ENCODE measurements at places on chromosomes 1 and 21. TPM values are rescaled to one million over a fixed set of nuclear protein-coding genes. Genes with fewer than 3 reads are reported as not detected.

DSCAM gene
- 0.42 TPM for total RNA-seq

C8A gene
- not detected for total RNA-seq

MCOLN3 gene
- total RNA-seq: 0.36 TPM

SH2D2A gene
- 3.8 TPM for total RNA-seq

DNA sequence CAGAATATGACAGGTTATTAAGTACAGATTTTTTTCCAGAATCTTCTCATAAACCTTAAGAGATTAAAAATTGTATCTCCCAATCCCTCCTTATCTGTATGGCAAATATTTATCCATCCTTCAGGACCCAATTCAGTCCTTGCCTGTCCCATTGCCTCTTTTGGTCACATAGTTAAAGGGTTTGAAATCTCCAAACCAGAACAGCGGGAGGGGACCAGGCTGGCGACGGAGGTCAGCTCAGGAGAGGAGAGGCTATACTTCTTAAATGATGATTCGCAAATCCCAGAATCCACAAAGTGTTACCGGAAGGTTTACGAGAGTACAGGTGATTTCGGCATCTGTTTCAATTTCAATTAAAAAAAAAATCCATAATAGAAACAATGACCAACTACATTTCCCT lies 572.7 kb downstream of the SMYD3 start:
- H3K4me1 ChIP-seq: no peaks in the 10 kb centered on the region
- H3K4me3 ChIP-seq: no peak overlapping the region
- no peak overlapping the region for H3K27ac ChIP-seq
- no peaks in the 10 kb centered on the region for H3K27me3 ChIP-seq
- no peak for DNase-seq
- no peaks in the 10 kb centered on the region for H3K36me3 ChIP-seq

DNA sequence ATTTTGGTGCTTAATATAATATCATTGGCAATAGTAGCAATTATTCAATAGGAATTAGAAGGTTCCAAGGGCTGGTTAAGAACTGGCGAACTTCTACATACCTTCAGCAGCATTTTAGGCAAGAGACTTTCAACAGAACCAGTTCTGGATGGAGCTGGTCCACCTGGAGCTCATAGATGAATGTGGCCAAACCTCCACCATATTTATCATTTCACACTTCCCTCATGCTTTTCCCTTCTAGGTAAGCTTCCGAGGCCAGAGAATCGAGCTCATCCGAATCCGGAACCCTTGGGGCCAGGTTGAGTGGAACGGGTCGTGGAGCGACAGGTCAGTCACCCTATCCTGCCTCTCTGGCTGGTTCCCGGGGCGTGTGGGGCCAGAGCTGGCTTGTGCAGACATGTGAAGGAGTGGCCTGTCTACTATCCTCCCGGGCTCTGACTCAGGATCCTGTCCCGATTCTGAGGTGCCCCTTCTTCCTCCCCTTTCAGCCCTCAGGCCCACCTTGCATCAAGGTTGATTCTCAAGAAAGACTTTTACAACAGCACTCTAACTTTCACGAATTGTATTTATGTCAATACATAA lies 24.7 kb downstream of the CAPN9 start:
- no peak overlapping the region for H3K4me3 ChIP-seq

DNA sequence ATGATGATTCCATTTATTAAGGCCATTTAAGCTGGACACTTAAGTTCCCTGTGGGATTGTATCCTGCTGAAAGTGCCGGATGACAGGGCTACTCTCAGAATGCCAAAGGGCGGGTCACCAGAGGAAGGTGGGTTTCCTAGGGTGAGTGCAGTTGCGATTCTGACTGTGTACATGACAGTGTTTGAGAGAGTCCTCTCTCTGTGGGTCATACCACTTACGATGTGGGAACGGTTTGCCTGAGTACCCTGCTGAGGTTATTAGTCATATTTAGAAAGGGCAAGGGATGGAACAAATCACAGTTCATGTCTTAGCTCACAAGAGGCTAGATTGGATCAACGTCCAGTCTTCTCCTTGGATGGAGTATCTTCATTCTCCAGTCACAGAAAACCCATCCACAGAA lies 461.9 kb downstream of the CAMTA1 start:
- H3K27ac ChIP-seq: no peak overlapping the region
- H3K4me1 ChIP-seq: no peaks in the 10 kb centered on the region
- H3K4me3 ChIP-seq: no peak overlapping the region
- no peaks in the 10 kb centered on the region for H3K36me3 ChIP-seq
- H3K27me3 ChIP-seq: no peaks in the 10 kb centered on the region

DNA sequence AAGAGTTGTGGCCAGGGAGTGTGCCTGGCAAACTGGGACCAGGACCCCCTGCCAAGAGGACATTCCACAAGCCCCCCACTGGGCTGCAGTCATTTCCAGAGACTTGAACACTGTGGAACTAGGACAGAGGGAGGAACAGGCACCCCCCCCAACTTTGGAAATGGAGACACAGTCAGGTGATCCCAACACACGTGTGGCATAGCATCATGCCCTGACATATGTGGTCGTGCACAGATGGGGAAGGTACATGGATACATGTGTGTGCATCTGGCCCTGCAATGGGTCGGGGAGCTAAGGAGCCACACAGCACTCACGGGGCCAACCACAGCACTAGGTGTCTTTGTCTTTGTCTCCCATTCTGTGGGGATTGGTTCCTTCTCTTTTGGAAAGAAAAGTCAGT lies 6.6 kb upstream of the TFF3 start:
- no peaks in the 10 kb centered on the region for H3K27me3 ChIP-seq
- no peak overlapping the region for H3K4me3 ChIP-seq
- H3K27ac ChIP-seq: no peak overlapping the region
- H3K4me1 ChIP-seq: no peaks in the 10 kb centered on the region
- no peaks in the 10 kb centered on the region for H3K36me3 ChIP-seq
- no peak for DNase-seq

GRCh38 chr1:37850352-37850955 lies 8.9 kb downstream of the MTF1 start:
- H3K27me3 ChIP-seq: no peaks in the 10 kb centered on the region
- H3K4me3 ChIP-seq: no peak overlapping the region
- H3K36me3 ChIP-seq: no peaks in the 10 kb centered on the region
- H3K4me1 ChIP-seq: no peaks in the 10 kb centered on the region

DNA sequence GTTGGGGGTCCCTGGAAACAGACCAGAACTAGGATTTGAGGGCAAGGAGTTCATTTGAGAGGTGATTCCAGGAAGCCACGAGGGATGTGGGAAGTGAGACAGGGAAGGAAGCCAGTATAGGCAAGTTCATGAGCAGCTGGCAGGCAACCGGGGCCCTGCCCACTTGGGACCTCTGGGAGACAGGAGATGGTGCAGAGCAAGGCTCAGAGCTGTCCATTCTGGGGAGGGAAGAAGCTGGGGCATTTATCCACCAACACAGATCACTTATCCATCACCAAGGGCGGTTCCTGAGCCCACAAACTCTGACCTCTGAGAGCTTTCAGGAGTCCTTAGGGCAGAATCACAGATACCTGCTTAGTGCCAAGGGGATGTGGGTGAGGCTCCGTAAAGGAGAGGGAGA lies 16.8 kb downstream of the EDN2 start:
- DNase-seq: no peak
- no peaks in the 10 kb centered on the region for H3K27me3 ChIP-seq
- no peaks in the 10 kb centered on the region for H3K4me1 ChIP-seq
- H3K27ac ChIP-seq: no peak overlapping the region
- H3K36me3 ChIP-seq: no peaks in the 10 kb centered on the region

- H3K27ac ChIP-seq: no peak overlapping the region
- H3K4me3 ChIP-seq: peak overlapping the region; percentile 24
- peaks cover 17% of the 10 kb centered on the region for H3K4me1 ChIP-seq
- H3K36me3 ChIP-seq: no peaks in the 10 kb centered on the region
- DNase-seq: no peak
- H3K27me3 ChIP-seq: peaks cover 100% of the 10 kb centered on the region
Observed at GRCh38 chr1:6245869-6246496, 2.0 kb downstream of the HES3 start.
